ENCODE measurements at places on chromosomes 5 and 9. TPM values are rescaled to one million over a fixed set of nuclear protein-coding genes. Genes with fewer than 3 reads are reported as not detected.

GRCh38 chr5:176667637-176668036 is 20.4 kb downstream of the TSPAN17 start:
- DNase-seq = no peak

DNA sequence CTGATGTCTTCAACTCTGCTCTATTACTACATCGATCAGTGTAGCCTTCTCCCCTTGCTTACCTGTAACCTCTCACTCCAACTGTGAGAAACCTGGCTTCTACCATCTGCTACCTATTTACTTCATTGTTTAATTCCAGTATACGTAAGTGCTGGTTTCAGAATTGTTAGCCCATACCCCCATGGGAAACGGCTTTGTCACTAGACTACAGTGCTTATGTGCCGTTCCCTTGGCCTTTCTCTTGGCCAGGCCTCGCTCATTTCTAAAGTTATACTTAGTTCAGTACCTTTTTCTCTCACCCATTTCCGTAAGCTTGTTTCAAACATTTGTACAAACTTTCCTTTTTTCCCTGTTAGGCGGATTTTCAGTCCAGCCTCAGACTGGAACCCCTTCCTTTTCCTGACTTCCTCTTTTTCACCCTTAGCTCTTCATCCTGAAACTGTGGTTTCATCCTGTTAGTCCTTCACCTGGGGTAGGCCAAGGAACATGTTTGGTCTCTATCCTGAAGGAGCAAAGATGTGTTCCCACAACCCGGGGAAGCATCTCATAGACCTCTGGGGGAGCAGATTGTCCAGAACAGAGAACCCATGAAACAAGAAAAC is 21.7 kb downstream of the ALG2 start:
- no peak for DNase-seq

DNA sequence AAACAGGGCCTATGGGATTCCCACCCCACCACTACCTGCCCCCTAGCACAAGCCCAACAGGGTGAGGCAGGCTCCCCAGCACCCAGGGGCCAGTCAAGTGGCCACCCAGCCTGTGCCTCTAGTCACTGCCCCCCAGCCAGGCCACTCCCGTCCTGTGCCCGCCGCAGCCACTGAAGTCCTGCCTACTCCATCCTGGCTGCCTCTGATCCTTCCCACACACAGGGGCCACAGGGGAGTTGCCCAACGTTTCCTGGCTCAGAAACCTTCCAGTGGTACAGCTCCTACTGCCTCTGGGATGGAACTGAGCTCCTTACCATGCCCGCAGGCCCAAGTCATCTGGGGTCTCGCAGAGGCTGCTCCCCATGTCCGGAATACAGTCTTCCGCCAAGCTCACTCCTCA is 70.2 kb upstream of the STXBP1 start:
- DNase-seq = no peak

Gene RGS7BP
- 0.39 TPM for total RNA-seq

GRCh38 chr5:66617226-66617861 is 21.2 kb downstream of the MAST4 start:
- DNase-seq = no peak

- no peak for DNase-seq
These were observed 7.3 kb upstream of the TENT4A start for GRCh38 chr5:6705959-6706358.

- DNase-seq = no peak
These were observed 24.3 kb upstream of the XPA start for GRCh38 chr9:97721396-97721795.

Gene MEIKIN
- total RNA-seq = not detected

GRCh38 chr9:21835121-21835520 is 32.7 kb downstream of the MTAP start:
- no peak for DNase-seq

Gene NXNL2
- not detected for total RNA-seq

Gene ASS1
- 4.0 TPM for total RNA-seq

DNA sequence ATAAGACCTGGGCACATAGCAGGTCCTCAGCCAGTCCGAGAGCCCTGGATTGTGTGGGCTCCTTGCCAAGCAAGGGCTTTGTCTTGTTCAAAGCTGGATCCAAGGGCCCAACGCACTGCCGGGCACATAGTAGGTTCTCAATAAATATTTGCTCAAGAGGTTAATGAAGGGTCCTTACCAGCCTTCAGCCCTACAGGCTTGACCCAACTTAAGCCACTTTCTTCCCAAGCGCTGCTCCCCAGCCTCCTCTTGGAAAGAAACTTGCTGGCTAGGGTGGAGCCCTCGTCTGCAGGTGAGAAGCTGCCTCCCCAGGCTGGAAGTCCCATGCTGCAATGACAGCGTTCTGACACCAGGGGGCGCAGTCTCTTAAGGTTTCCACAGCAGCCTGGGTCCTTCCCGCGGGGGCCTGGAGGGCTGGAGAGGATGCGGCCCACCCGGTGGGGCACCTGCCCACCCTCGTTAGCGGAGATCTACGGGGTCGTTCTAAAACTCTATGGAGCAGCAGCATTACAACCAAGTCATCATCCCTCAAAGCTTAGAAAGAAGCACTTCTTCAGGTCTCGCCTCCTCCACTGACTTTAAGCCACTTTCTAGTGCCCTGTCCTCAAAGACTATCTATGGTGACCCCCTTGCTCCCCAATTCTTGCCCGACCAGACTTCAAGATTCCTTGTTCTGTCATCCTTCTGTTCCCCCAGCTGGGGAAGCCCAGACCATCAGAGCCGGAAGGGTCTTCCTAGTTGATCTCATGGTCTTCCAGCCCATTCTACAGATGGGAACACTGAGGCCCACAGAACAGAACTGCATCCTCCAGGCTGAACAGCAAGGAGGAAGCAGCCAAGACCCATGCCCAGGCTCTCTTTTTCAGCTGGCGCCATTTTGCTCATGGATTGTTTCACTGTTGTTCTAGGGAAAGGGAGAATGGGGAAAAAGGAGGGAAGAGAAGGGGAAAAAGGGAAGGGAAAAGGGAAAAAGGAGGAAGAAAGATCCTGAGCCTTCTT is 115.4 kb downstream of the LHX2 start:
- DNase-seq = peak; percentile 79

Gene SPAG8
- total RNA-seq = 1.4 TPM
